Body of pancreas (tissue), 4 donors: ENCODE measurements at places on chromosomes 12 and 14.

DNA sequence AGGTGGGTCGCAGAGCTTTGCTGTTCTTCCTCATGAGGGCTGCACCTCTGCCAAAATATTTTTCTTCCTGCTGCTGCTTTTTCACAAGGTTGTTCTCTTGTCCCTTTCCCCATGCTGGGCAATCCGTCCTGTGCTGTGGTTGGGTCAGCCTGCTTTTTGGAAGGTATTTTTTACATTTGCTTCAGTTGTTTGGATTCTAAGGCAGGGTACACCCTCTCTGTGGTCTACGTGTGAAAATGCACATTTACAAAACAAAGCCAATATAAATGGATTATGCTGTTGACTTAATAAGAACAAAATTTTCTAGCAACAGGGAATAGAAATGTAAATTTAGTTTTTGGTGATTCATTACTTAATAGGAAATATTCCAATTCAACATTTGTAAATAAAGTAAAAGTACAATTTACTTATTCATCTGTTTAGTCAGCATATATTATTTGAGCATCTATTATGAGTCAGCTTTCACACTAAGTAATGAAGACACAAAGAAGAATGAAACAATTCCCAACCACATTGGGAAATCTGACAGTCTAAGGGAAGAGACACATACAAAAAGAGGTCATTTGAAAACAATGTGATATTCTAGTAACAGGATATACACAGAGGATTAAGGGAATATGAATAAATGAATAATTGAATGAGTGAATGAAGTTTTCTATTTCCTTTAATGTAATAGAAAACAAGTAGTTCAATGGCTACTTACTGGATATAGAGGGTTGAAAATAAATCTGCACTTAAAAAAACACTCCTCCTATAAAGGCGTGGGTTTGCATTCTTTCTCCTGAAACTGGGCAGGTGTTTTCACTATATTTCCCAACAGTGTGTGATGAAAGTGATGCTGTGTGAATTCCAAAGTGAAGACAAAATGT lies 94.6 kb upstream of the PRICKLE1 start:
- DNase-seq: no peak

GRCh38 chr12:41336041-41336549 lies 148.0 kb downstream of the PDZRN4 start:
- no peak for DNase-seq

- no peak for DNase-seq
These were observed 31.7 kb downstream of the DHRS7 start for GRCh38 chr14:60133487-60133886.

DNA sequence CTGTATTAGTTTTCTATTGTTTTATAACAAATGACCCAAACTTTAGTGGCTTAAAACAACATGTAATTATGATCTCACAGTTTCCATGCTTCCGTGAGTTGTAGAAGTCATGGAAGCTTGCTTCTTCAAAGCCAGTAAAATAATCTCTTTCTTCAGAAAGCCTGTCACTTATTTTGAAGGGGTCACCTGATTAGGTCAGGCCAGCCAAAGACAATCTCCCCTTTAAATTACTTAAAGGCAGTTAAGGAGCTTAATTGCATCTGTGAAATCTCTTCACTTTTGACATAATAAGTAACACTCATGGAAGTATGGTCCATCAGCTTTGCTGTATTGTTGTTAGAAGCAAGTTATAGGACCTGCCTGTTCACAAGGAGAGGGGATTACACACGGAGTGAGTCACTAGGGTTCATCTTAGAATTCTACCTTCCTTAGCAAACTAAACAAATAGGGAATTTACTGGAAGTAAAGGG lies 89.8 kb downstream of the FAR2 start:
- DNase-seq: no peak

- DNase-seq: no peak
These were observed 19.5 kb upstream of the CRACR2A start for GRCh38 chr12:3772380-3772779.

DNA sequence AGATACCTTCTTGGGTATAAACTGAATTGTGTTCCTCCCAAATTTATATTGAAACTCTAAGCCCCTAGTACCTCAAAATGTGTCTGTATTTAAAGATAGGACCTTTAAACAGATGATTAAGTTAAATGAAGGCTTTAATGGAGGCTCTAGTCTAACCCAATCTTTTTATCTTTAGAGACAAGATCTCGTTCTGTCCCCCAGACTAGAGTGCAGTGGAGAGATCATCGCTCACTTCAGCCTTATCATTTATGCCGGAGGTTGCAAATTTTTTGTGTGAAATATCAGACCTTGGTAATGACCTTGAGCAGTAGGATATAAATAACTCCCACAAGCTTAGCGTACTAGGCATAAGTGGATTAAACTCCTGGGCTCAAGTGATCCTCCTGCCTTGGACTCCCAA lies 81.8 kb downstream of the C14orf132 start:
- no peak for DNase-seq

- DNase-seq: no peak
These were observed 188.6 kb upstream of the SOX5 start for GRCh38 chr12:24138041-24138440.

DNA sequence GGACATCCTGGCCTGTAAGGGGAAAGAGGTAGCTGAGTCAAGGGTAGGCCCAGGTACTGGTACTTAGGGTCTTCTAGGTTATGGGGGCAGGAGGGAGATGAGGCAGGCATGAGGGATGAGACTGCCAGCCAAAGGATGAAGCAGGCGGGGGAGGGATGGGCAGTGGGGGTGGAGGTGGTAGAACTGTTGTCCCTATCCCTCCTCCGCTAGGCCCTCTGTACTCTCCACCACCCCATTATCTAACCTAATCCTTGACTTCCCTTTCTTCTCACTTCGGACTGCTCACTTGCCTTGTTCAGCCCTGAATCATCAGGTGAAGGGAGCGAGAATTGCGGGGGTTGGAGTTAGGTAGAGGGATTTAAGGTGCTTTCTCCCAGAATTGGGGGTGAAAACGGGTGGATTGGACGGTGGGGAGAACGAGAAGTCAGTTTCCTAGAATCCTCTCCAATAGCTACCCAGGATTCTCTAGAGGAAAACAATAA lies 562 bp downstream of the PAN2 start:
- no peak for DNase-seq

DNA sequence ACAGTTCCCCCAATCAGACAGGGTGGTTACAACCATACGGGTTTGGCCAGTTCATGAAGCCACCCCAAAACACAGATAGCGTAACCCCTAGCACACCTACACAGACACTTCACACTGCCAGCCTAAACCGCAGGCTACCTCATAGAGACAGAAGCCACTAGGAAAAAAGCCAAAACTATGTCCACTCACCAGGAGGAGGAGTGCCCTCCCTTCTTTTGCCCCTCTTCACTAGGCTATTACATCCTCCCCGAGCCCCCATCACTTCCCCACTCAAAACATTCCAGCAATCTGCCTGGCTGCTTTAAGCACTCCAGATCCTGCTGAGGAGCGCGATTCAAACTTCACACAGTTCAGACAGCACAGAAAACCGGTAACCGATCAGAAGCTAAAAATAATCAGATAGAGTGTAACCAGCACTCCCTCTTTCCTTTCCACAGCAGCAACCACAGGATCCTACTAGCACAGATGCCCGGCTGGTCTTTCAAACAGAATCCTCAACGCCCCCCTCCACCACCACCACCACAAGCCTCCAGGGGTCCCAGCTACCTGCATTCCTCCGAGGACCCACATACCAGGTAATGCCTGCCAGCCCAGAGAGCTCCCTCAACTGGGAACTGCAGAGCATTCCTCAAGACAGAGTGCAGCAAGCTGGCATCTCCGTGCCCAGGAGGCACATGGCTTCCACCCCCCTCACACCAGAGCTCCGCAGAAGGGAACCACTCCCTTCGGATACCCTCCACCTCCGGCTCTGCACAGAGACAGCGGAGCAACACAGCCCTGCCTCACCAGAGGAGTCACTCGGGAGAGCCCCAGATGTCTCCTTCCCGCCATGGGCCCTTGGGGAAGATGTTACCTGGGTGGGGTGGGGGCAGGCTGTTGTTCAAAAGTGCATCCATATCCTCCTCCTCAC lies 1.5 kb downstream of the CHD4 start:
- no peak for DNase-seq

GRCh38 chr12:92421701-92422100 lies 276.1 kb upstream of the BTG1 start:
- no peak for DNase-seq

- no peak for DNase-seq
These were observed 10.9 kb upstream of the SNX6 start for GRCh38 chr14:34640826-34641225.

GRCh38 chr14:52399921-52400595 lies 85.9 kb downstream of the PTGER2 start:
- DNase-seq: no peak

DNA sequence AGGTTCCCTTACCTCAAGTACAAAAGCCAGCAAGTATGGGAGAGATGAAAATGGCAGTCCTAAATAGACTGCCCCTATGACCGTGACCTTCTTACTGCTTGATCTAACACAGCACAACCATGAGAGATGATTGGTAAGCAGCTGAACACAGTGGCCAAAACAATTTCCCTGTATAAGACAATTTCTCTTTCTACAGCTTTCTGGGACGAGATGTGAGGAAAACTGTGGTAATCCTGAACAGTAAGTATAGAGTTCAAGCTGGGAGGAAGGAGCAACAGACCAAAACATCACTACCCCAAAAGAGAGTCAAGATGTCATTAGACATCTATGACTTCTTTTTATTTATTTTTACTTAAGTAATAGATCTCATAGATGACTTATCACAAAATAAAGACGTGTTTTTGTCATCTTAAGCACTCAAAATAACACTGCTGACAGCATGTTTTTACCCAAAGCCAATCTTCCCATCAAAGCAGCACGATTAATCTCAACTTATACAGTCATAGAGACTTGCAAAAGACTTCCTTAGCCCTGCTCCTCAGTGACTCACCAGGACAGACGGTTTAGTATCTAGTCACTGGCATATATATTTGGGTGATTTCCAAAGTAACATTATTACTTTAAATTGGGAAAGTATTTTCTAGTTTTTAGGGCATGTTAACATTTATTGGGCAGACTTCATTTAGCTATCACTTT lies 3.7 kb downstream of the TMEM52B start:
- peak; percentile 22 for DNase-seq

DNA sequence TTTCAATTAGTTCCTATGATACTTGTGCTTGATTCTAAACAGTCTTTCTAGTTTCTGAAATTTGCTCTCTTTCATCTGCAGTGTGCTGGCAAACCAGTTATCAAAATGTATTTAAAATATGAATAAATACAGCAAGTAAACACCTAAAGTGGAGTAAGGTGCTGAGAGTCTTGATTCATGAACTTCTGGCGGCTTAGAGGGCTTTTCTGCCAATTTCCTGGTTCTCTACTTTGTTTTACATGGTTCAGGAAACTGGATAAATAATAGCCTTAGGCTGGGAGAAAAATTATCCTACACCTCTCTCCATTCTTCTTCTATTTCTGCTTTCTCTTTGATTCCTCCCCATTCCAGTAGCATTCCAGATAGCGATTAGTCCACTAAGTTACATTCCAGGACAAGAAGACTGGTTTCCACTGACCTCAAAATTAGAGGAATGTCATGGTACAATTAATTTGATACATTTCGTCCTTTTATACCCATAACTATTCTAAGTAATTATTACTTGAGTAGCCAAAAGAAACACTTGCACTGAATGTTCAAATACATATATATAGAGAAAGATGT lies 14.9 kb downstream of the ATP2B1 start:
- DNase-seq: no peak

- no peak for DNase-seq
These were observed 201.2 kb upstream of the PRICKLE1 start for GRCh38 chr12:42790761-42791151.

DNA sequence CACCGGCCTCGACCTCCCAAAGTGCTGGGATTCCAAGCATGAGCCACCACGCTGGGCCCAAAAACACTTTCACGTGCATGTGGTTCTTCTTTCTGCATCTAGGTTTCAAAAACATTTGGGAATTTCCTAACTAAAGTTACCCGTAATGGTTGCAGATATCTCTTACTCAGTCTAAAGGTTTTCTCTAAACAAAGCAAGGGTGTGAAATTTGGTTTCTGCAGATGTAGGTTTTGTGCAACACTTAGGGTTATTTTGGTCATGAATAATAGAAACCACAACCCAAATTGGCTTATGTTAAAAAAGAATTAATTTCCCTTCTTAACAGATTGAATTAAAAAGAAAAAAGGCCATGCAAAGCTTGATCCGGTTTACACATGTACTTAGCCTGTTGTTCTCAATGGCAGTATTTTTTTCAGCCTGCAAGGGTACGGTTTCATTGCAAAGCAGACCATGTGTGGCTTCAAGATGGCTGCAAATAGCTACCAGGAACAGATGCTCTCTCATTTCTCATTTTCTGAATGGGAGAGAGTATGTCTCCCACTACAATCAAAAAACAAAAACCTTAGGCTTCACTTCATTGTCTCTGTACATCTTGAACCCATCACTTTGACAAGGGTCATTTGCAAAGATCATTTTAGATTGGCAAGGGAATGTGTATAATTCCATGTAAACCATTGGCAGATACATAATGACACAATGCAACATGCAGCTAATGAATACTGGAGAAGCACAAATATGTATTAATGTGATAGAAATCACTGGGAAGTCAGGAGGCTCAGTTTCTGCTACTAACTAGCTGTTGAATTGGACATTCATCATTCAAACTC lies 491.2 kb upstream of the FLRT2 start:
- no peak for DNase-seq

DNA sequence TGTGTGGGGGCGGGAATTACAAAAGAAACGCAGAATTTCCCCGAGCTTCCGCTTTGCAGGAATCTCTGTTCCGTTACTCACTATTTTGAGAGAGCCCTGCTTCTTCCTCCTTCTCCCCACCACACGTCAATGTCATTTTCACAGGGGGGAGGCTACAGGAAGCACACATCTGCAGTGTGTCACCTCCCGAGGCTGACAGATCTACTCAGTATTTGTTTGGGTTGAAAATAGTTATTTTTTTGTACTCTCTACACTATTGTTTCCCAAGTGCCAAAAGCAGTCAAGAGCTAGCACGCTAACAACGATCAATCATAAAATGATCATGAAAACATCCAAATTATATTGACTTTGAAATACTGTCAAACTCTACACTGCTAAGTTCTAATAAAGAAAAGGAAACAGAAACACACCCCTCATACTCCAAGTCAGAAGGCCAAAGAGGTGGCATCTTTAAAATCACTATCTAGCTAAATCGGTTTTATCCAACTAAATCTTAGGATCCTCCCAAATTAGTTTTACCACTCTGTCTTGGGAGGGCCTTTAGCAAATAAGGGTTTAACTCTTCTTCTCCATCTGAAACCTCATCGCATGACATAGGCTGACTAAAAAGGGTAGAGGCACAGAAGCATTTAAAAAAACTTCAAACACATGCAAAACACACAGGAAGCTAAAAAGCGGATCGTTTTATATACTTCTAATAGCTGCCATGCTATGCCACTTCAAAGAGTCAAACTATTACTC lies 51.8 kb downstream of the FOXN3 start:
- DNase-seq: no peak

GRCh38 chr14:72308967-72309485 lies 376.8 kb downstream of the RGS6 start:
- no peak for DNase-seq

GRCh38 chr14:81085596-81085995 lies 130.2 kb downstream of the TSHR start:
- no peak for DNase-seq
